NCI-H1092 (cell line): ENCODE measurements at places on chromosomes 6 and 20.

DNA sequence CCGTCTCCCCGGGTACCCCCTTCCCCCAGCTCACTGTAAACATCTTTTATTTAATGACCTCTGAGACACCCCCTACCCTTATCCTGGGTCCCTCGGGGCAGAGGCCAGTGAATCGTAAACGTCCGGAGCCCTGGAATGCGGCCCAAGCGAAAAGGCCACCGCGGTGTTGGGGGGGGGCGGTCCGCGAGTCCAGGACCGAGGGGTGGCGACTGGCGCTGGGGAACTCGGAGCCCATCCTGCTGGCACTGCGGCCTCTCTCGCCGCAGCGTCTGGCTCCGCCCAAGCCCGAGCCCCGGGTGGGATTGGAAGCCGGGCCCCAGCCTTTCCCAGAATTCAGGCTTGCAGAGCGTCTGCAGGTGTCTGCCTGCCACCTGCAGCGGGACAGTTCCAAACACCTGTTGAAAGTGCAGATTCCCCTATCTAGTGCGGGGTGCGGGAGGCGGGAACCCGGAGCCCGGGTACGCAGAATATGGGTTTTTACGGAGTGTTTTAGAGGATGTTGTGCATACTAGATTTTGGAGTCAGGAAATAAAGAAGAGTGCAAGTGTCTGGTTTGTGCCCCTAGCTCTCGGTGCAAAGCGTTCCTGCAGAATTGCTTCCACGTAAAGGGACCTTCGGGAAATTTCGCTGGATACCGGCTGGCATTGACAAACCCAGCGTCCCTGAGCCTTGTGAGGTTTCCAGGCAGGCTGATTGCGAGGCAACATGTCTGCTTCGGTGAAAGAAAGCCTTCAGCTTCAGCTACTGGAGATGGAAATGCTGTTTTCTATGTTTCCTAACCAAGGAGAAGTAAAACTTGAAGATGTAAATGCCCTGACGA lies 800 bp downstream of the RWDD2A start:
- DNase-seq = peak; percentile 4

DNA sequence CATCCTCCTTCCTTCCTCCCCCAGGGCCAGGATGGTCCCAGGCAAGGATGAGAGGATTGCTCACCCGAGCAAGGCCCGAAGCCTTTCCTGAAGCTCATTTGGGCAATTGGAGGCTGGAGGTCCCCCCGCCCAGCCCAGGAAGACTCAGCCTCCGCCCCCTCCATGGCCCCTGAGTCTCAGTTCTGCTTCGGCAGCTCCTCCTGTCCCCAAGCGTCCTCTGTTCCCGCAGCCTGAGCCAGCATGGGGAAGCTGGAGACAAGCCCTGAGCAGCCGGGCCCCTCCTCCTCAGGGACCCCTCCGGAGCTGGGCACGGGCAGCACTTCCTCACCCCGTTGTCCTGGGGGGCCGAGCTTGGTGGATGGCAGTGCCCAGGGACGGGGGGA lies 26.0 kb downstream of the SLC17A9 start:
- DNase-seq = no peak

- no peak for DNase-seq
Measured at GRCh38 chr20:41094353-41095055, 42.8 kb upstream of the PLCG1 start.

DNA sequence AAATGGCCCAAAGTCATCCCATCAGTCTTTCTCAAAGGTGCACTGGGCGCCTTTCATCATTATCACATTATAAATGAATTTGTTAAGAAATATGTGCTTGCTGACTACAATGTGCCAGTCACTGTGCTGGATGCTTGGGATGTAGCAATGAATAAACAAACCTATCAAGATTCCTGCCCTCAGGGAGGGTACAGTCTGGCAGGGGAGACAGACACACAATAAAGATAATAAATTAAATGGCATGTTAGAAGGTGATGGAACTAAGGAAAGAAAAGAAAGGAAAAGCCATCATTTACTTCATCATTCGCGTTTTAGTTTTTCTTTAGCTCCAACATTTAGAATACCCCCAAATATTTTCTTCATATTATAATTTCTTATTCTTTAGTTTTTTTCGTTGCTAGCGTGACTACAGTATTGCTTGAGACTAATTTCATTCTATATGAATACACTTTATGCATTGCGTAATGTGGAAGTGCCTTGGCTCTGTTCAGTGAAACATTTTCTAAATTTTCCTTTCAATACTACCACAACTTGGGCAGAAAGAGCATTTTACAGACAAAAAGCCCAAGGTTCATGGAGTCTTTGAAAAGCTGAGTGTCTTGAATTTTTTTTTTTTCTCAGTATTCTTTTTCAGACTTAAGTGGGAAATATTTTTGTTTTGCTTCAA lies 48.7 kb upstream of the CITED2 start:
- no peak for DNase-seq

DNA sequence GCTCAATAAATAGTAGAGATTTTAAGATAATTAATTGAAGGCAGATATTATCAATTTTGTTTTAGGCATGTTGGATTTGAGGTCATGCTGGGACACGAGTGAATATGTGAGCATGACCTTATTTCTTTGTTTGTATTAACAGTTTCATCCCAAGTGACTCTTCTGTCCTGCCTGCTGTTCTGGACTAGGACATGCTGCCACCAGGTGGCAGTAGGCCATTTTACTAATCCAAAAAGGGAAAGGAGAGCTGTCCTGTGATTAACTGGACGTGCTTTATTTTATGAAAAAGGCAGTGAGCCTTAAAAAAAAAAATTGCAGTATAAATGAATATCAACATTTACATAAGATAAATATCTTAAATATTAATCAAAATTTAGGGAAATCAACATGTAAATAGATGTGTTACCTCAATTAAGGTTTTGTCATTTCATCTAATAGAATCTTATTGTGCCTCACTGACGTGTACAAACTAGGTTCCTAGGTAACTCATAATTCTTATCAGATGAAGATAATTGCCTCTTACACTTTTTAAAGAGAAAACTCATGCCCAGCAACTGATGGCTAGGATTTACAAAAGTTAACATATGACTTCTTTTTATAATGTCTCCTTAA lies 49.8 kb downstream of the FRK start:
- peak; percentile 11 for DNase-seq

GRCh38 chr6:69069881-69070280 lies 434.8 kb downstream of the ADGRB3 start:
- no peak for DNase-seq

DNA sequence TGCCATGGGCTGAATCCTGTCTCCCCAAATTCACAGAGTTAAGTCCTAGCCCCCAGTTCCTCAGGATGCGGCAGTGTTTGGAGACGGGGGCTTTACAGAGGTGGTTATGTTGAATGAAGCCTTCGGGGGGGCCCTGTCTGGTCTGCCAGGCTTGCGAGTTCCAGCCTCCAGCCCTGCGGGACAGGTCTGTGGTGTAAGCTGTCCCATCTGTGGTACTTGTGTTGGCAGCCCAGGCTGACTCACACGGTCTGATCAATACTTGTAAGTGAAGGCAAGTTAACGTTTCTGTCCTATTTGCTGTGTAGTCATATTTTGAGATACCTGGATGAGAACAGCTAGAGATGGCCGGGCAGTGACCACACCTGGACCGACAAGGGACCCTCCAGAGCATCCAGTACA lies 51.8 kb upstream of the GPR31 start:
- no peak for DNase-seq

GRCh38 chr6:53986165-53986720 lies 125.0 kb upstream of the MLIP start:
- DNase-seq = no peak

DNA sequence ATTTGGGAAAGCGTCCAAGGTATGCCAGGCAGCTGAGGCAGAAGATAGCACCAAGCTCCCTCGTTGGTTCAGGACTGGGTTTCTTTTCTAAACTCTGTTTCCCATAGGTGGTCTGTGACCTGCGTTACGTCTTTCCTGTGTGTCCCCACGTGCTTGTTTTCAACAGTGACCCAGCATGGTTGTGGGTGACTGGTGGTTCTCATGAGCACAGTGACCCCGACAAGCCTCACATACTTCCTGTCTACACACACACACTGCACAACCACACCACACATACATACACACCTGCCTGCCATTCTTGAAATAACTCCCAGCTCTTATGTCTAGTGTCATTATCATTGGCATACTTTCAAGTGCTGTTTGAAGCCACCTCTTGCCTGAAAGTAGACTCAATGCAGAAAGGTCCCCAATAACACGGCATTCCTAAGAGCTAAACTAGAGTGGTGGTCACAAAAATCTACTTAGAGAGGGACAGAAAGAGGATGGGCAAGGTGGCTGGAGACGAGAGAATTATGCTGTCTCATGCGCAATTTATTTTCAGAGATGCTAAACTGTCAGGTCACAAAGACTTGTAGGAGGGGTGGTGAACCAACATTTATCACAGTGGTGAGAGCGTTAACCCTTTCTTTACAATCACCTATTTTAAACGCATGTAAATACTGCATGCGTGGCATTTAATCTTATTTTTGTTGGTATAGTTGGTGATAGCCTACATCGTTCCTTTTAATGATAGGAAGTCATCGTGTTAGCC lies 66.7 kb downstream of the GCNT2 start:
- DNase-seq = no peak

GRCh38 chr6:47437592-47437991 lies 40.0 kb upstream of the CD2AP start:
- no peak for DNase-seq

DNA sequence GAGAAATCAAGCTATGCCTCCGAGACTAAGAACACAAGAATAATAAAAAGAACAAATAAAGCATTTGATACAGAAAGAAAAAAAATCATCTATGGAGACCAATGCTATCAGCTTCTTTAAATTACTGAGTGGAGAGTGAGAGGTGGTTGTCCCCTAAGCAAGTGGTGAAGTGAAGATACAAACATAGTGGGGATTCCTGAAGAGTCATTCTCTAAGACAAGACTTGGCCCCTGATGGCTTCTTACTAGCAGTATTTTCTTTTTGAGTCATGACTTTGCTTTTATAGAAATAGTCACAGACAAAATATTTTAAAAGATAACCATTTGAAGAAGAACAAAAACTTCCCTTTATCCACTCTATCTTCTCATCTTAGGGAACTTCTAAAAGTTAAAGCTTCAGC lies 261.4 kb upstream of the PRDM1 start:
- no peak for DNase-seq

- peak; percentile 3 for DNase-seq
Measured at GRCh38 chr6:33313105-33313708, 671 bp downstream of the TAPBP start.

- no peak for DNase-seq
Measured at GRCh38 chr20:56601166-56601565, 27.9 kb upstream of the TFAP2C start.

- no peak for DNase-seq
Measured at GRCh38 chr6:25484900-25485299, 167.1 kb upstream of the SCGN start.

- no peak for DNase-seq
Measured at GRCh38 chr20:16011056-16011455, 562.2 kb downstream of the KIF16B start.

DNA sequence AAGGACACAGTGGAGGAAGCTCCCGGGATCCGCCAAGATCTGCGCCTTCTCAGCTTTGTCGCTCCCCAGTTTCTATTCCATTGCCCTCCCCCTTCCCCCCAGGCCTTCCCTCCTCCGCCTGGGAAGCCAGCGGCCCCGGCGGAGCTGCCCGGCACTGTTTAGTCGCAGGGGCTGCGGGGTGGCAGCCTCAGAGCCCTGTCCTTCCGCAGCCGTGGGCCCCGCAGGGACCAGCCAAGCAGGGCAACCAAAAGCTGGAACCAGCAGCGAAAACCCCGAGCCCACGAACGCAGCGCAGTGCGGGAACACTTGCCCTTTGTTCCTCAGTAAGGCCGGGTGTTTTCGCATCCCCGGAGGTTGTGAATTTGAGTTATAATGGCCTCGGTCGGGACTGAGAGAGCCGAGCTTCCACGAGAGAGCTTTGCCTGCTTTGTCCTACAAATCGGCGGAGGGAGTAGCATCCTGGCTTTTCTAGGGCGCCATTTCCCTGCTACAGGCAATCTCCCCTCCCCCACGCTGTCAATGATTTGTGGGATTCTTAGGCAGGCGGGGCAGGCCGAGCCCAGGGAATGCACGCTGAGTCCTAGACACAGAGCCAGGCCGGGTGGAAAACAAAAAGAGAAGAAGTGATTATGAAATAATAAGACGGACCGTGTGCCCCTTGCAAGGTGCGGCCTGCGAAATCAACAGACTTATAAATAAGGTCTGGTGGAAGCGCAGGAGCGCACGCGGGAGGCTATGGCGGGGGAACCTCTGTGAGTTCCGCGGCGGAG lies 4.0 kb upstream of the TUBB2B start:
- DNase-seq = peak; percentile 71

GRCh38 chr6:3801960-3802359 lies 47.2 kb upstream of the FAM50B start:
- no peak for DNase-seq

GRCh38 chr6:3616565-3617176 lies 134.8 kb downstream of the PXDC1 start:
- DNase-seq = no peak

DNA sequence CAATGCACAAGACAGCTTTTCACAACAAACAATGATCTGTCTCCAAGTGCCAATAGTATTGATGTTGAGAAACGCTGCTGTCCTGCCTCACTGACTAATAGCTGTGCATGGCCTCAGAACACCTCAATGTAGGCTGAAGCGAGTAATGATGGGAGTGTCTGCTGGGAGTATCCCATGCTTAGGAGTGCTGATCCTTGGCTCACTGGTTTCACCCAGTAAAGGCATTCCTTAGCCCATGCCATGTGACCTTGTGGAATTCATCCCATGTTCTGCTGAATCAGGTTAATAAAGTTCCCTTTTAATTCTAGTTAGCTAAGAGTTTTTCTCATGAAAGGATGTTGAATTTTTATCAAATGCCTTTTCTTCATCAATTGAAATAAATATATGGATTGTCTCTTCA lies 3.8 kb upstream of the WFDC12 start:
- DNase-seq = no peak
